ENCODE measurements at places on chromosomes 5 and 9.

GRCh38 chr5:107812570-107813141 lies 141.9 kb upstream of the EFNA5 start:
- no peak for DNase-seq

DNA sequence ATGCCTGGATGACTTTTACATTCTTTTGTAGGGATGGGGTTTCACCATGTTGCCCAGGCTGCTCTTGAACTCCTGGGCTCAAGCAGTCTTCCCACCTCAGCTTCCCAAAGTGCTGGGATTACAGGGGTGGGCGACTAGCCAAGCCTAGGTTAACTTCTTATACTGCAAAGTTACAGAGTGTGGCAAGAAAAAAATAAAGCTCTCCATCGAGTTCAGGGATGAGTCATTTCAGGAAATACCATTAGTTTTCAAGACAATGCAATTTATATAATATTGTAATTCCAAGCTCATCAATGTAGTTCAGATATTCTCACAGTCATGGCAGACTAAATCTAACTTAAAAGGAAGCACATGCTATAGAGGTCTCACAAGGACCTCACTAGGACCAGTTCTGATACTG lies 11.5 kb upstream of the ABO start:
- no peak for DNase-seq

DNA sequence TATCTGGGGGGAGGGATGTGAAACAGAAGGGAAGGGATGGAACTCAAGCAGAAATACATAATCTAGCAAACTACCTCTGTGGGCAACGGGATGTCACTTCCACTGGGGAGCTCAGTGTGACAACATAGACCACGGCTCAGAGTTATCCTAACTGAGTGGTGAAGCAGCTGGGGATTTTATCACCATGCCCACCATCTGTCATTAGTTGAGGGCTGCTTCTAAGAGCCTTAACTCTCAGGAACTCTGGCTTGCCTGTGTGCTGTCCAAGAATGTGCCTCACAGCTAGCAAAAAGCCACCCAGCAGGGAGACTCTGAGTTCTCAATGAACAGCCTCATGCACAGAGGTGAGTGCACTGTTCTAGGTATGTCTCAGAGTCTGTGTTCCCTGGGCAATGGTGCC lies 90.6 kb upstream of the CXCL14 start:
- DNase-seq: no peak

DNA sequence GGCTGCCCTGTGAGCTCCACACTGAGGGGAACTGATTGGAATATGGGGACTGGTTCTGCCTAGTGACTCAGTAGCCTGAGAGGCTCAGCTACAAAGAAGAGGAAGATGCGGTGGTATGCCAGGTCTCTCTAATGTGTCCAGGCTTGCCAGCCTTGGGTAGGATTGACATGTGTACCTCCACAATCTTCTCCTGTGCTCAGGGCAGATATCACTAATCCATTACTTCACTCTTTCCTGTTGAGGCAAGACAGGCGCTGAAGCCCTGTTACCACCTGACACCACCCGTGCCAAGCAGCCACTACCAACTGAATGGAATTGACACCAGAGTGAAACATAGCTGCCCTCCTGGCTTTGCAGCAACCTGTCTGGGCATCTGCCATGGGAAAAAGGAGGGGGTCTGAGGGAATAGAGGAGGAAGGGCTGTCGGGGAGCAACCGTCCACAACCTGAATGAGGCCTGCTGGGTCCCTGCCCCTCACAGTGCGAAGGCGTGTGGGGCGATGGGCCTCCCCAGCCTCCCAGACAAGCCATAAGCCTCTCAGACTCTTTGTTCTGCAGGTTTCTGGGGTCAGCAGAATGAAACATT lies 114.7 kb upstream of the CXCL14 start:
- DNase-seq: no peak

DNA sequence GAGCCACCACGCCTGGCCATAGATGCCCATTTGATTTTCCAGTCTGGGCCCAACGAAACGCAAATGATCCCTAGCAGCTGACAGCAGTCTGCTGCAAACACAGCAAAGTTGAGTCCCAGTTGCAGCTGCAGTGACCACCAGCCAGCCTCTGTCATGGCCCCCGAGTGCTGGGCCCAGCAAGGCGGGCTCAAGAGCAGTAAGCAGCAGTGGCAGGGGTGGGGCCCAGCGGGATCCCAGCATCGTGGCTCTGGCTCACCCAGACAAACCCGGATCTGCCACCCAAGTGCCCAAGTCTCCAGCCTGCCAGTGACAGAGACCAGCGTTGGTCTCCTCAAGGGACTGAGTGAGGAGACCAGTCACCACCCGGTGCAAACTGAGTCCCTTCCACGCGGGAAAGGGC lies 6.9 kb upstream of the LTC4S start:
- DNase-seq: no peak

- no peak for DNase-seq
These were observed 556.0 kb downstream of the EBF1 start for GRCh38 chr5:158543539-158544387.

GRCh38 chr9:72365525-72366256 lies 683 bp upstream of the ZFAND5 start:
- peak; percentile 77 for DNase-seq

DNA sequence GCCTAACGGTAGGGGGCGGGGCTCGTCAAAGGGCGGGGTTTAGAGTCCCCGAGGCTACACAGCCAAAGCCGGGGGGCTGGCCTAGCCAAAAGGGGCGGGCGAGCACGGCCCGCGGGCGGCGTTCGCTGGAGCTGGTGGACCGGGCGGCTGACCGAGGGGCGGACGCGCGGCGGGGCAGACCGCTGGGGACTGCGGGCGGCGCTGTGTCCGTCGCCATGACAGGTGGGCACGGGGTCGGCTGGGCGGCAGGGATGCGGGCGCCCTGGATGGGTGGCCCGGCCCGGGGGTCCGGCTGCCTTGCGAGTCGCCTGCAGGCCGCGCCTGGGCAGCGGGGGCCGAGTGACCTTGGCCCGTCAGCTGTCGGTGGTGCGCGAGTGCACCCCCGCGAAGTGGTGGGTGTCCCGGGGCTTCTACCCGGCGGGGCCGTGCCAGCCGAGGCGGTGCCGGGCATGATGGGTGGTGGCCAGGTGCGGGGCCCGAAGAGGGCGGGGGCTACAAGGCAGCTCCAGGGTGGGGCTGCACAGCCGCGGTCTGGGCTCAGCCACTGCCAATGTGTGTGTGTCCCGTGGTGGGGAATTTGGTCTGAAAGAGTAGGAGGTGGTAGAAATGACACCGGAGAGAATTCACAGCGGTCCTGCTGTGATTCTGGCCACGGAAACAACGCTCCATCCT lies at the start of gene CARD19:
Gene CARD19, plus strand, starts transcription at position 87 of the 672 bp plus-strand sequence. Its CDS starts 129 bp downstream, at position 216.
- DNase-seq: peak; percentile 30

DNA sequence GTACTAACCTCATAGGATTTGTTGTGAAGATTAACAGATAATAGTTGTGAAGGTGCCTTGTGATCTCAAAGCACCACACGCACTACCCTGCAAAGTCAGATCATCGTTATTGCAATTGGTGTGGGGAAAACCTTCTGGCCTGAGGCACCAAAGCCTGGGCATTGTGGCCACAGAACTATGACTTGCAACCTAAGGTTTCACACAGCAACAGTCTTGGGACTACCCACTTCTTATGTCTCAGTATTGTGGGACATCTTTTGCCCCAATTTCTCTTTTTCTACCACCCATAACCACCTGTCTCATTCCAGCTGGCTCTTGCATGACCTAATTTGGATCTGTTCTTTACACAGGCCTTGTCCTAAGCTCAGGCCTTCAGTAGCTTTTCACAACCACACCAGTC lies 247.8 kb upstream of the NR4A3 start:
- DNase-seq: no peak

GRCh38 chr5:127517110-127517479 lies 345 bp upstream of the PRRC1 start:
- DNase-seq: peak; percentile 34

- DNase-seq: no peak
These were observed 413.0 kb upstream of the CDH9 start for GRCh38 chr5:27451377-27451776.

GRCh38 chr9:92058723-92059444 lies 56.3 kb downstream of the SPTLC1 start:
- no peak for DNase-seq

GRCh38 chr5:179767496-179768100 lies 26.2 kb upstream of the LTC4S start:
- DNase-seq: no peak

- DNase-seq: no peak
These were observed 62.6 kb downstream of the SUSD1 start for GRCh38 chr9:112112519-112112918.

- no peak for DNase-seq
These were observed 103.1 kb upstream of the PRLR start for GRCh38 chr5:35333366-35333765.

DNA sequence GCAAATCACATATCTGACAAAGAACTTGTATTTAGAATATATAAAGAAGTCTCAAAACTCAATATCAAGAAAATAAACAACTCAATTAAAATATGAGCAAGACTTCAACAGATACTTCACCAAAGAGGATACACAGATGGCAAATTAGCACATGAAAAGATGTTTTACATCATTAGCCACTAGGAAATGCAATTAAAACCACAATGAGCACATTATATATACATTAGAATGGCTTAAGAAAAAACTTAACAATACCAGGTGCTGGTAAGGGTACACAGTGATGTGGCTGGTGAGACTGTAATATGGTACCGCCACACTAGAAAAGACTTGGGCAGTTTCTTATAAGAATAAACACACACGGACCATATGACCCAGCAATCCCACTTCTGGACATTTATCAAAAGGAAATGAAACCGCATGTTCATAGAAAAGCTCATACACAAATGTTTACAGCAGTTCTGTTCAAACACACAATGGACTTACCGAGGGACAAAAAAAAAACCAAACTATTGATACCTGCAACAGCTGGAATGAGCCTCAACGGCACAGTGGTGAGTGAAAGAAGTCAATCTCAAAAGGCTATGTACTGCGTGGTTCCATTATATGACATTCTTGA lies 27.6 kb downstream of the SEMA4D start:
- no peak for DNase-seq

- no peak for DNase-seq
These were observed 37.4 kb downstream of the CSNK1G3 start for GRCh38 chr5:123549256-123549904.

- DNase-seq: no peak
These were observed 169.6 kb downstream of the ASTN2 start for GRCh38 chr9:117245175-117245829.

All from NCI-H510A treated with DMSO at 0.1 percent for 48 hours (cell line).